ENCODE measurements at places on chromosomes 7 and 10. TPM values are rescaled to one million over a fixed set of nuclear protein-coding genes. Genes with fewer than 3 reads are reported as not detected.

GRCh38 chr7:152902054-152902453 is 142.5 kb downstream of the ACTR3B start:
- H3K27ac ChIP-seq: no peak overlapping the region
- no peak overlapping the region for H3K4me3 ChIP-seq

DNA sequence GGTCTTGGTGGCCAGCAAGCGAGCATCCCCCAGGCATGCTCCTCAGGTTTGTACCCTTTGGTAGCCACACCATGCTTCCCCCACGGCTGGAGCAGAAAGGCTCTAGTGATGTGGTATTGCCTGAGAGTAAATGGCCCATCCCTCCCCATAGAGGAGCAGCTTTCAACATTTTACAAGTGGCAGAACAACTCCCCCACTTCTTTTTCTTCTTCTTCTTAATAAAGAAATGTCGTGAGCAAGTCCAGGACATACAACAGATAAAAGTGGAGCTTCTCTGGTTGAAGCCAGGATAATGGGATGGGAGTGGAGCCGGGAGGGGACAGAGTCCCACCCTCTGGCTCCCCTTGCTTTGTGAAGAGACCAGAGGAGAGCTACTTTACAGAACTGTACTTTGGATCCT is 131.5 kb downstream of the ANLN start:
- no peaks in the 10 kb centered on the region for H3K36me3 ChIP-seq
- no peak overlapping the region for H3K27ac ChIP-seq
- H3K4me1 ChIP-seq: no peaks in the 10 kb centered on the region
- no peaks in the 10 kb centered on the region for H3K27me3 ChIP-seq
- DNase-seq: no peak

Gene SAMD9L
- total RNA-seq: 20.7 TPM

Gene ZPBP
- total RNA-seq: 0.23 TPM

DNA sequence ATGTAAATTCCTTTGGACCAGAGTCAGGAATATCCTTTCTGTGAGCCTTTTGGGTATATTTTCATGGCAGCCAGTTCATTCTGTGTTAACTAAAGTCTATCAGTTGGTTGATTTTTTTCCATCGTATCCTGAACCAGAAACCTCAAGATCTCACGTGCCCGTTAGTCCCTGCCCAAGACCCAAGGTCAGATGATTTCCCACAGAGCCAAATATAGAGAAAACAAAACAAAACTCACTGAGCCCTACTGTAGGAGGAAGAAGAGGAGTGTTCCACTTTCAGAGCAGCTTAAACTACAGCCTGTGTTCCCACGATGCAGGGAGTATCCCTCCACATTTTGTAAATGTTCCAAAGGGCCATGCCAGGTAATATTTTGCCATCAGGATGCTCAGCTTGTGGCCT is 96.0 kb upstream of the ADO start:
- DNase-seq: no peak
- no peaks in the 10 kb centered on the region for H3K27me3 ChIP-seq
- no peak overlapping the region for H3K27ac ChIP-seq
- H3K4me3 ChIP-seq: no peak overlapping the region
- no peaks in the 10 kb centered on the region for H3K4me1 ChIP-seq

Gene CFAP70
- 5.0 TPM for total RNA-seq

All from upper lobe of left lung (tissue), 6 donors.